WTC11 (cell line): ENCODE measurements at places on chromosomes 3 and 15.

DNA sequence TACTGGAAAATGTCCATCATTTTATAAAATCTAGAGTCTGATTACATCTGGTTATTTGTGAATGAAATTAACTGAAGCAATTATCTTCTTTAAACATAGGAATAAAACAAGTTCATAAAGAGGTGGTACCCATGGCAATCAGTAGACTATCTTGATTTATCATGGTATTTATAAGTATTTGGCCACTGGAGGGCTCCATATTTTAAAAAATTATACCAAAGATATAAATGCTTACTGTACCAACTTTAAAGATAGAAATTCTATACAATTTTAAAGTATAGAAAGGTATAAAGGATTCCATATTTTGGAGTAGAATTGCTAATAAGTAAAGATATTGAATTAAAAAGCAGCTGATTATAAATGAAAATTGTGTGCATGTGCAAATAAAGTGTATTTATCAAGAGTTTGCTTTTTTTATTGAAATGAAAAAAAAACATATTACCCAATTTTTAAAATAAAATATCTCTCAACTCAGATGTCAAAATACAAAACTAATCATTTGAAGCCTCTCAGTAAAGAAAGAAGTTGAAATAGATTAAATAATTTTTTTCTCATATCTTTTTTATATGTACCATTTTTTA, 105.3 kb downstream of the BBX start:
- H3K27me3 ChIP-seq = no peaks in the 10 kb centered on the region
- peaks cover 32% of the 10 kb centered on the region for H3K4me1 ChIP-seq
- no peak overlapping the region for H3K4me3 ChIP-seq
- DNase-seq = no peak

DNA sequence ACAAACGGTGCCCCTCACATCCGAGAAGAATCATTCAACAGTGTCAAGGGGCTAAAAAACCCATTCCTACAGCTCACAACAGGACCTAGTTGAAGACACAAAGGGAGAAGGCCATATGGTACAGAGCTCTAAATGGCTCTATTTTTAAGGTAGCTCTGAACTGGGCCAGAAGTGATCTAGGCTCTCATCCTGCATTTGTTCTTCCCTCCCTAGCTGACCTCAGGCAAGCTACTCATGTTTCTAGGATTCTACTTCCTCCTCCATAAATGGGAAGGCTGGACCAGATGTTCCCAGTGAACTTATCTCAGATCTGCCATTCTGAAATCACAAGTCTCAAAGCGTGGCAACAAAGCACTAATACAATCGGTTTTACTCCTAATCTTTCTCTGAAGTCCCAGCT, 62.3 kb downstream of the CPNE4 start:
- no peak overlapping the region for H3K4me3 ChIP-seq
- H3K4me1 ChIP-seq = peaks cover 24% of the 10 kb centered on the region
- H3K27me3 ChIP-seq = no peaks in the 10 kb centered on the region

DNA sequence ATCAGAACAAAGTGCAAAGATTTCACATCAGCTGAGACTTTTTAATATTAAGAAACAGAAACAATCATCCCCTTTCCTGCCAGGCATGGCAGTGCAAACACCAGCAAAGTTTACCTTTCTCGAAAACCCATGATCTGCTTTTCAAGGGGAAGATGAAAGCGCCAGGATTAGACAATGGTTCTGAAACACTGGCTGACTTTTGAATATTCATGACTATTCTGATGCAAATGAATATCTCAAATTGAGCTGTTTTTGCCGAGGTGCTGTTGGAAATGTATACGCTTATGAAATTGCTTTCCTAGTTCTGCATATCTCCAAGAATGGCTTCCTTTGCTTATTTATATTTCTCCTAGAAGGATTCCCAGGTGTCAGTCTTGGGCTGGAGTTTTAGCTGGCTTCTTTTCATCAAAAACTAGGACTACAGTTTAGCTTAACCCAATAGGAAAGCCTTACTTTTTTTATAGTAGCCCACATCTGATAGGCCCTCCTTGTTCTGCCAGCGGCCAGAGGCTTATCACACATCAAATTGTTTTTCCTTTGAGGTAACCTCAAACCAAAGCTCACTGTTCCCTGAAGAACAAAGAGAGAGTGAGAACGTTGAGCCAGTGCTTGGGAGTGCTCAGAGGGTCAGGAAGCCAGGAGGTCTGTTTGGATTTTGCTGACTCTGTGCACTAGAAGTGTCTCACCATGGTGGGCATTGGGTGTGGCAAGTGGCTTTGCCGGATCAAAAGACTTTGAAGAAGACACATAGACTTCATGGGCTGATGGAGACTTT, 74.0 kb upstream of the PLCL2 start:
- no peak overlapping the region; the same call in 1 of the 2 replicates for H3K27ac ChIP-seq
- H3K4me1 ChIP-seq = peaks cover 42% of the 10 kb centered on the region
- no peak overlapping the region for H3K4me3 ChIP-seq
- peaks cover 5% of the 10 kb centered on the region; the same call in 1 of the 2 replicates for H3K36me3 ChIP-seq
- H3K27me3 ChIP-seq = peaks cover 5% of the 10 kb centered on the region

GRCh38 chr15:99100245-99101173, 4.4 kb upstream of the SYNM start:
- no peaks in the 10 kb centered on the region for H3K36me3 ChIP-seq
- peak overlapping the region; percentile 46 for H3K4me3 ChIP-seq
- peaks cover 56% of the 10 kb centered on the region for H3K27me3 ChIP-seq
- peaks cover 2% of the 10 kb centered on the region for H3K4me1 ChIP-seq

DNA sequence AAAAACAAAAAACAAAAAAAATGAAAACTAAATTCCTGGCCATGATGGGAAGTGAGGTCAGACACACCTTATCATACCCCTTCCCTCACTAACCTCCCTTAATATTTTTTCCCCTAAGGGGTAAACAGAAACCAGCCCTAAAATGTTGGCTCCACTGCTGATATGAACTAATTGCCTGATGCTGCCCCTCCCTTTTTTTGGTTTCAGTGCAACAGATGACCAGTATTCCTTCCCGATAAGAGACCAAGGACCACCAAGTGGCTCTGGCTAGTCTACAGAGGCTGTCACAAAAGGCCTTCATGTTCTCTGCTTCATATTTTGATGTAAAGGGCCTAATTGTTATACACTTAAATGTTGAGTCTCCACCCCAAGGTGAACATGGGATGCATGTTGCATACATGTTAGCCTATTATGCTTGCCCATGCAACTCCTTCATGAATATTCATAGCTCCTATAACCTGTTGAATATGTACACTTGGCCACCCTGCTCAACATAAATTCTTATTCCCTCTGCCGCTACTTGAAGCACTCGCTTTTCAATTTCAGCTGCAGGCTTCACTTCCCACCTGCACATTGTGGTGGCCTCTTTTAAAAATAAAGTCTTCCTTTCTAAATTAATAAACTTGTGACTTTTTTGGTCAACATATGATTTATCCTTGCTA, 12.3 kb upstream of the STAC start:
- DNase-seq = no peak
- H3K36me3 ChIP-seq = no peaks in the 10 kb centered on the region
- peaks cover 11% of the 10 kb centered on the region for H3K4me1 ChIP-seq
